ENCODE measurements at places on chromosomes 6 and 20.

- no peak for DNase-seq
Observed at GRCh38 chr6:115896538-115897129, 164.1 kb downstream of the FRK start.

- no peak for DNase-seq
Observed at GRCh38 chr20:50594591-50595432, 84.6 kb downstream of the PTPN1 start.

DNA sequence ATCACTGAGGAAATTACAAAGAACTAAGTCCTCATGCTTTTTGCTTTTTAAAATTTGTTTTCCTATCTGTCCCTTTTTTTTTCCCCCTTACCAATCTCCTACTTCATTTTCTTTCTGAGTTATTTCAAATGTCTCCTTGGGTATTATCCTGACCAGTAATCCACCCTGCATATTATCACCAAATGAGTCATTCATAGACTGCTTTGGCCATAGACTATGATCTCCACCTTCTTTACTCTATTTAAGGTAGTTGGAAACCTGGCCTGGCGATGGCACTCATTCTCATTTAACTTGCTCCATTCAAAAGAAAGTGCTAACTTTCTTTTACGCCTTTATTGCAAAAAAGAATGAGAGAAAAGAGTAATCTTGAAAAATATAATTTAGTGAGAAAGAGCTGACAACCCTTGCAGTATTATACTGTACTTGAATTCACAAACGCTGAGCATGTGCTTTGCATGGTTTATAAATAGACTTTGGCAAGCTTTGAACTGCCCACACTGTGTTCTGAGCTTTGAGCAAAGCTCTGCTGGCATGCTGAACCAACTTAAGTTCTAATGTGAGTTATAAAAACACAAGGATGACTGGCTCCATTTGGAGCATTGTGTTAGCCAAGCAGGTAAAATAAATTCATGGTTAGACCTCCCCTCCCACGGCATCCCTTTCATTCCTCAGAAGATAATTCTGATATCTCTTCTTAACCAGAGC, 198.9 kb downstream of the NKAIN2 start:
- DNase-seq: no peak

DNA sequence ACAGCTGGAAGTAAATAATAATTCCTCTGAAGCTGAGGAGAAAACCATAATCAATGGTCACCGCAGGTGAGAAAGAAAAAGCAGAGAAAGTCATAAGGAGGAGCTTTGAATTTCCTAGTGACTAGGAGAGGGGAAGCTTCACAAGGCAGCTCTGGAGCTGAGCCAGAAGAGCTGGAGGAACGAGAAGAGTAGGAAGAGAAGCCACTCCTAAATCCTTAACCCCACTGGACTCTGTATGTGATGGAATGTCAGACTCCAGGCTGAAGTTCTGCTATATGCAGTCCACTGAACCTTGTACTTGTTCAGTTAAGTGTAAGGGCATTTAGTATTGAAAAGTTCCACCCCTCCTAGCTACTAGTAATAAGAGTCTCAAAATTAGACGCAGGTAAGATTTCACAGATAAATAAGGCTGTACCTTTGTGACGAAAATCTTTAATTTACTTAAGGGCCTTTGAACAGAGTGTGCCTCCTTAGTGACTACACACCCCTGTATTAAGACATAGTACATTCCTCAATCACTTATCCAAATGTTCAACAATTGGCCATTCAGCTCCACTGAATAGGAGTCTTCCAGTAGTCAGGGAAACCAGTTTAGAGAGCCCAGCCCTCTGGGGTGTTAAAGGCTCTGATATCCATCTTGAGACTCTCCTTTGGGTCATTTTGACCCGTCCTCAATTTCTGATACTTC, 71.4 kb upstream of the UFL1 start:
- no peak for DNase-seq

GRCh38 chr6:119552021-119552420, 202.5 kb upstream of the MAN1A1 start:
- no peak for DNase-seq

DNA sequence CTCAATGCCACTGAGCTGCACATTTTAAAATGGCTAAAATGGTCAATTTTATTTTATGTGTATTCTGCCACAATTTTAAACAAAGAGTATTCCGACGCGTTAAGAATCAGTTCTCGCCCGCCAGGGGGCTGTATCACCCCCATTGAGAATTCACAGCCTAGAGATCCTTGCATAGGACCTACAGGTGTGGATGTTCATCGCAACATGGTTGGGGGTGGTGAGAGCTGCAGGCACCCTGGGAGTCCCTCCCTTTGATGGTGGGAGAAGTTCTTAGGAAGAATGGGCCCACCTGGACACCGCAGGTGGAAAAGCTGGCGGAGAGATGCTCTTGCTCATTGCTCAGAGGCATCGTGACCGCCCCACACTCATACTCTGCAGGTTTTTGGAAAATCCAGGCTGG, 63.5 kb downstream of the SLC2A10 start:
- DNase-seq: no peak

DNA sequence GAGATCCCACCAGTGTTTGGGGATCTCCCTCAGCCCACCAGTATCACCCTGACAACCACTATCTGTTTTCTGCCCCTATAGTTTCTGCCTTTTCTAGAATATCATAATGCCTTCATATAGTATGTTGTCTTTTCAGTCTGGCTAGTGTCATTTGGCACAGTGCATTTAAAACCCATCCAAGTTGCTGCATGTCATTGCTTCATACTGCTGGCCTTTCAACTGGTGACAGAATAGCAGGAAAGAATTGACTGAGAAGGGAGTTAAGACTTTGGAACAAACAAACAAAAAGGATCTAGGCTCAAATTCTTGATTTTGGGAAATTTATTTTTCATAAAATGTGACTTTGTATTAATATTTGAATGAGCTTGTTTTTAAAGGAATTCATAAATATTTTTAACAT, 4.5 kb downstream of the LMBRD1 start:
- DNase-seq: no peak

GRCh38 chr6:52571099-52571755, 5.6 kb downstream of the TRAM2 start:
- DNase-seq: no peak

DNA sequence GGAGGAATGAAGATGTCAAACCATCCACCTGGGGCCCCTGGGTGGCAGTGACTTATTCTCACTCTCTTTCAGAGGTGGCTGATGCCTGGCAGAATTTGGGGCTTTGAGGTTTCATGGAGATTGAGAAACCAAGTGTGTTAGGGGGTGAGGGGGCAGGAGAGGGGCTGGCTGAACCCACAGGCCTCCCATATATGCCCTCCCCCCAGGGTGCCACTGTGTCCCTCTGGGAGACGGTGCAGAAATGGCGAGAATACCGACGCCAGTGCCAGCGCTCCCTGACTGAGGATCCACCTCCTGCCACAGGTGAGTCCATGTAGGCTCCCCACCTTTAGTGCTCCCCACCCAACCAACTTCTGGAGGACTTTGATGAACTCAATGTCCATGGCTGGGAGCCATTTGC, 7.6 kb downstream of the GLP1R start:
- DNase-seq: no peak

DNA sequence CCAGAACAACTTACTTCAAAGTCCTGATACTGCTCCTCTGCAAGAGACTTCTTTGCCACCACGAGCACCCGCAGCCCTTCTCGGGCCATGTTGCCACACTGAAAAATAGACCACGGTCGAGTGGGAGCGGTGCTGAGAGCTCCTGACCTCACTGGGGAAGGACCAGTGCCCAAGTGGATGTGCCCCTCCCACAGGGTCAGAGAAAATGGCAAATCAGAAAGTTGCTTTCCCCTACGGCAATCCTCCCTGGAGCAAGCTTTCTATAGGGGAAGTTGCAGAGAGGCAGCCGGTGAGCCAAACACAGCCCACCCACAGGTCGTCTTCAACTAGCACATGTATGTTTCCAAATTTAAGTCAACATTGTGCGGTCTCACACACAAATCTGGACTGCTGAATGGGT, 85.1 kb upstream of the NFATC2 start:
- no peak for DNase-seq

DNA sequence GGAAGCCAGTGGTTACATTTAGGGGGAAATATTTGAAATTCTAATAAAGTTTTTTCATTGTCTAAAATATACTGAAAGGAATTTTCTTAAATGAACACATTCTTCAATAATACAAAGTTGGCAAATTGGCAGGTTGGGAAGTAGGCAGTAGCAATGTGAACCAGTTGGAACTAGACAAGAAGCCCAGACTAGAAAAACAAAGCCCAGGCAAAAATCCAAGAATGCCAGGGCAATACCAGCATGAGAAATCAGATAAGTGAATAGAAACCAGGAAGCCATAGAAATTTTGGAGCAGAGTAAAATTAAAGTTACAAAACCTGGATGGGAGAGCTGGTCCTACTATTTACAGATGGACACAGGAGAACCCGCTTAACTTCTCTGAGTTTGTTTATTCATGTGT, 52.2 kb downstream of the TPBG start:
- no peak for DNase-seq

DNA sequence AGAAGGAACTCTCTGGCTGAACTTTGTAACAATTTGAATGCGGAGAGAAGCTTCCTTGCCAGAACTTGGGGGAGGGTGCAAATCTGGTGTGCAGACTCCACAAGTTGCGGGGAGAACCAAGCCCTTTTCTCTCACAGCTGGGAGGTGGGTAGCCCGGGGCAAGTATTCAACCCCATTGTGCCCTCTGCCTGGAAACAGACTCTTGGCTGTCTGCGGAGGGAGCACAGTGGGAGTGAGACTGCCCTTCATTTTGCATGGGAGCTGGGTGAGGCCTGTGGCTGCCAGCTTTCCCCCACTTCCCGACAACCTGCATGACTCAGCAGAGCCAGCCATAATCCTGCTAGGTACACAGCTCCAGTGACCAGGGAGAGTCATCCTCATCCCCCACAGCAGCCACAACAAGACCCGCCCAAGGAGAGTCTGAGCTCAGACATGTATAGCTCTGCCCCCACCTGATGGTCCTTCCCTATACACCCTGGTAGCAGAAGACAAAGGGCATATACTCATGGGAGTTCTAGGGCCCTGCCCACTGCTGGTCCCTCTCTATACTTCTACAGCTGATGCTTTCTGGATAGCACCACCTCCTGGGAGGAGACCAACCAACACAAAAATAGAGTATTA, 29.4 kb upstream of the TPD52L1 start:
- DNase-seq: no peak

DNA sequence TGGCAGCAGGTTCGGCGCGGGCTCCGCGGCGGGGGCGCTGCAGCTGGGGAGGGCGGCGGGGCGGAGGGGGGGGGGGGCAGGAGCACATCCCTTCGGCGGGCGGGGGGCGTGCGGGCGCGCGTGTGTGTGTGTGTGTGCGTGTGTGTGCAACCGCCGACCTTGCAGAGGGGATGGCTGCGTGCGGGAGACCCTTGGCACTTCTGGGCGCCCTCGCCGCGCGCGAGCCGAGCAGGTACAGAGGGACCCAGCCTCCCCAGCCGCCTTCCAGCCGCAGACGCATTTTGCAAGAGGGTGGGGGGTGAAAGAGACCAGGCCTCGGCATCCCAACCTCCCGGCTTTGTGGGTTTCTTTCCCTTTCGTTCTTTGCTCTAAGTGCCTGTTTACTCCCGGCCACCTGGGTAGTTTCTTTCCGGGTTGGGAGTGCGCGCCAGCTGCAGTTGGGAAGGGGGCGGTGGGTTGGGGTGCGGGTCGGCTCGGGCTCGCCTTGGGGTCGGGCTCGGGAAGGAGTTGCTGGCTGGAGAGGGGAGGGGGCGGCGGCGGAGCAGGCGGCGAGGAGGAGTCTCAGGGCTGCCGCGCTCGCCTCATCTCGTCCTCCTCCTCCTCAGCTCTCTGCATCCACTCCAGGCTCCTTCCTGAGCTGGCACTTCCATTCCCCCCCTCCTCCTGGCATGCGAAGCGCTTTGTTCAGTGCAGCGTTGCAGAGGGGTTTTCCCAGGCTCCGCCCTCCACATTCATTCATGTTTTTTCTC, 620 bp downstream of the HIVEP1 start:
- DNase-seq: peak; percentile 66

DNA sequence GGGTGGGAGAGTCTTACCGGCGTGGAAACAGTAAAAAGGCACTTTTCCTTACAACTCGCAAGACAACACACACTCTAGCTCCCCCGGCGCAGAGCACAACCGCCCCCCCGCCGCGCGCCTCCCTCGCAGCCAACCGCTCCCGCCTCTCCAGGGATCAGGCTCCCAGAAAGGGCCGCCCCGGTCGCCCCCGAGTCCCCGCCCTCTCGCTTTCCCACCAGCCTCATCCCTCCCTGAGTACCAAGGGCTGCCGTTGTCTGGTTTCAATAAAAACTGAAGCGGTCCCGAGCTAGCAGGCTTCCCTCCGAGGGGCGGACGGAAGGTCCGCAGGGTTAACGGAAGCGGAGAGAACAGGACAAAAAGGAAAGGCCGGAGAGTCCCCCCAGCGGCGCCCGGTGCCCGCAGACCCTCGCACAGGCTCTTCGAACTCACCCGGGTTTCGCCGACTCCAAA, 804 bp downstream of the ELOVL5 start:
- peak; percentile 34 for DNase-seq

GRCh38 chr6:1662534-1662933, 52.8 kb downstream of the FOXC1 start:
- DNase-seq: no peak

DNA sequence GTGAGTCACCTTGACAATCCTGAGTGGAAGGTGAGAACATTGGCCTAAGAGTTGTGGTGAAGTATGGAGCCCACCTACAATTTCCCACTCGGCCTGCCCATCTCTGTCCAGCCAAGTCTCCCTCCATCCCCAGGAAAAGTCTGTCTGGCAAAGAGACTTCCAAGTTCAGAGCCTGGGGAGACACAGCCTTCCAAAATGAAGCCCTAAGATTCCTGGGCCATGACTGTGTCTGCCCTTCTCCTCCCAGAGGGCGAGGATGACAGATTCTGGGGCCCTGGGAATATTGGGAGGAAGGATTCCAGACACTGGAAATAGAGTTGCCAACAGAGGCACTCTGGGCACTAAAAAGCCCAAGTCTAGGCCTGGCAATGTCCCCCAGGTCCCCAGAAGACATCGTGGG, 176.8 kb downstream of the NFATC2 start:
- DNase-seq: no peak

DNA sequence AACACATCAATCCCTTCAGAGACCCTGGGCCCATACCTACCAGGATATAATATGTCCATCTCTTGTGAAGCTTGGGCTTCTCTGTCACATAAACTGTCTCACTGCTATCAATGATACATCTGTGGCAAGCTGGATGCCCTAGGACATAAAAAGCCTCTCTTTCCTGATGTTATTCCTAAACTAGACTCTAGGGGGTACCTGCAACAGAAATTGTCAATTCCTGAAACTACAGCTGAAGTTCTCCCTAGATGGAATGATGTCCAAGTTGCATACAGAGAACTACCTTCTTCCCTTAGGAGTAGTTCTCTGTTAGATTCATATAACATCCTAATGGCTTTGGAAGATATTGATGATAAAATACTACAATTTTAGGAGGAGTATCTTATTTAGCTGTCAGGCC, 35.8 kb downstream of the TBX18 start:
- DNase-seq: no peak

DNA sequence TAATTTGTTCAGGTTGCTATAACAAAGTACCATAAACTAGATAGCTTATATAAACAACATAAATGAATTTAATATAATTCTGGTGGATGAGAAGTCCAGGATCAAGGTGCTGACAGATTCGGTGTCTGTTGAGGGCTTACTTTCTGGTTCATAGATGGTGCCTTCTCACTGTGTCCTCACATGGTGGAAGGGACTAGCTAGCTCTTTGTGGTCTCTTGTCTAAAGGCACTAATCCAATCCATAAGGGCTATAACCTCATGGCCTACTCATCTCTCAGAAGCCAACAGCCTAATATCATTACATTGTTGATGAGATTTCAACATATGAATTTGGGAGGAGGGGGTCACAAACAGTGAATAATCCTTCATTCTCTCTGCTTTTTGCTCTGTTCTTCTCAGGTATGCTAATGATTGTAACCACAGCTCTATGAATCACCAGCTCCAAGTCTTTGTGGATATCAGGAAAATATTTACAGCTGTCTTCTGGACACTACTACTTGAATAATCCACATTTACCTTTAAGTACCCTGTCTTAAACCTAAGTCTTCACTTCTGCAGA, 122.3 kb downstream of the NKAIN2 start:
- DNase-seq: no peak

All from T-helper 1 cell (primary cell).